ENCODE measurements at places on chromosomes 4 and X.
A peak's percentile ranks its signal among the peaks of the same experiment; 100 is the strongest.

- no peak for DNase-seq
Measured at GRCh38 chrX:9542761-9543111, 77.9 kb downstream of the TBL1X start.

DNA sequence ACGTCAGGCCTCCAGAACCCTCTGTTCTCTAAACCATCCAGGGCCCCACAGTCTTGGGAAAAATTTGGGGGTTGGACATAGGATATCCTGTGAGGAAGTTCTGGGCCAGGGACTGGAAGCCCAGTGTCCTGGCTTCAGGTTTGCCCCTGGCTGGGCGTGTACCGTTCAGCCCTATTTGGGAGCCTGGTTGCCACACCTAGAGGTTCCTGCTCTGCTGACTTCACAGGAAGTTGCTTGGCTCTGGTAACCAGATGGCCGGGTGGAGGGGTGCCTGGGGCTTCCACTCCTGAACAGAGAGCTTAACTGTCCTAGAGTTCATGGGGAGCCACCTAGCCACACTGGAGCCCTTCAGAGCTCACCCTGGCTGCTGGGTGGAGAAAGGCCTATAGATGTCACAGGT lies 1.1 kb downstream of the TAFAZZIN start:
- DNase-seq, result peak; percentile 32

DNA sequence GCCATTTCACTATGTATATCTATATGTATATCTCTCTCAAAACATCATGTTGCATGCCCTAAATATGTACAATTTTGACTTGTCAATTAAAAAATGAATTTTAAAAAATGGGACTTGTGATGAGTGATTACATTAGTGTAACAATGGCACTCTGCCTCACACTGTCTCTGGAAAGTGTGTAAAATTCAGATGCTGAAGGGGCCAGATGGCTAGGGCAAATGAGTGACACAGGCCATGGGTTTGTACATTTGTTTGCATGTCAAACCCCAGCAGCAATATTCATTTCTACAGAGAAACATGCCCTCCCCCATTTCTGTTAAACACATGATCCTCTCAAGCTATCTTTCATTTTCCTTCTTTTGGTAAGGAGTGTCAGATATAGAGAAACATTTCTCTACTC lies 8.1 kb downstream of the SCARB2 start:
- no peak for DNase-seq

DNA sequence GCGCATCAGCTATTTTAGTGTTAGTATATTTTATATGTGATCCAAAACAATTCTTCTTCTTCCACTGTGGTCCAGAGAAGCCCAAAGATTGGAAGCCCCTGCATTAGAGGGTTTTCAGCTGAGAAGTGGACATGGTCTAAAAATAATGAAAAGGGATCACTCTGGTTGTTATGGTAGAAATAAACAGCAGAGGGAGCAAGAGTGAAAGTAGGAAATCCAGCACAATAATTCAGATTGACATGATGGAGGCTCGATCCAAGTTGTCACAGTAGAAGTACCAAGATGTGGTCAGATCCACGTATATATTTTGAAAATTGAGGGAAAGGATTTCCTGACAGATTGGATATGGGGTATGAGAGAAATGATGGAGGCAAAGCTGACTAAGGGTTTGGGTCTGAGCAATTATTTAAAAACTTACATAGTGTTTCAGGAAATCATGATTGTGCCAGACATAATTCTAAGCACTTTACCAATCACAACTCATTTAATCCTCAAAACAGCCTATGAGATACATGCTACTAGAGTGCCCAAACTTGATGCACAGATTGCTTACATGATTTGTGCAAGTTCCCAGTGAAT lies 17.0 kb upstream of the TMEM144 start:
- no peak for DNase-seq

DNA sequence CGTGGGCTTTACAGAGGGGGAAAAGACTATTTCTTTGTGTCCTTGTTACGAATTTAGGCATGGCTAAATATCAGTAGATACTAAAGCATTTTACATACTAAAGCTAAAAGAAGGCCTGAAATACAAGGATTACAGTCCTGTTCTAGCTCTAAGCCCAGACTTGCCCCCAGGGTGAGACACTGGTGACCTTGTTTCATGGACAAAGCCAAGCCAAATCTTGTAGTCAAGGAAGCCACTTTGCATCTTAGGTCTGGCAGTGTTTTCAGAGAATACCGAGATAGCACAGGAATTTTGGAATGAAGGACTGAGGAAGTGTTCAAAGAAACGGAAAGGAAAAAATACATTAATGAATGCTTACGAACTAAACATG lies 733 bp upstream of the G3BP2 start:
- DNase-seq, result no peak

DNA sequence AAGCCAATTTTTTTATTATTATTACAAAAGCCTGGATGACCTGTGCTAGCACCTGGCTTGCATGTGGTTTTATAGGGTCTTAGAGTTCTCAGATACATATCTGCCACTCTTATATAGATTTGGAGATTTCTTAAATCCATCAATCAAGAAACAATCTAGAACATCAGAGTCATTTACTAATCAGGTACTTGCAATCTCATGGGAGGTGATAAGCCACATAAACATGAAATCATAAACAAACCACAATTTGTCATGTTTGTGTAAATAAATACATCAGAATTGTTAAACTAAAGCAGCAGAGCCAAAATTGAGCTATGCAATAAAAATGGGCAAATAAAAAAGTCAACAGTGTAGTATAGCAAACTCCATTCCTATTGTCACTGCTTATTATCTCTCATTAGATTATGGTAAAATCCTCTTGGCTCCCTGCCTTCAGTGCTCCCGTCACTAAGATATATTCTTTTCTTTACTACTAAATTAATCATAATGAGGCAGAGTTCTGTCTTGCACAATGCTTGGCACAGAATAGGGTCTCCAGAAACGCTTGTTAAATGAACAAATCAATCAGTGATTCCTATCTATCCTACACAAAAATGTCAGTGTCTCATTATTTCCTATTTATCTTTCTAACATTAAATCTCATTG lies 108.7 kb upstream of the TTC29 start:
- no peak for DNase-seq

GRCh38 chr4:89161841-89162240 lies 50.5 kb downstream of the TIGD2 start:
- DNase-seq, result no peak

DNA sequence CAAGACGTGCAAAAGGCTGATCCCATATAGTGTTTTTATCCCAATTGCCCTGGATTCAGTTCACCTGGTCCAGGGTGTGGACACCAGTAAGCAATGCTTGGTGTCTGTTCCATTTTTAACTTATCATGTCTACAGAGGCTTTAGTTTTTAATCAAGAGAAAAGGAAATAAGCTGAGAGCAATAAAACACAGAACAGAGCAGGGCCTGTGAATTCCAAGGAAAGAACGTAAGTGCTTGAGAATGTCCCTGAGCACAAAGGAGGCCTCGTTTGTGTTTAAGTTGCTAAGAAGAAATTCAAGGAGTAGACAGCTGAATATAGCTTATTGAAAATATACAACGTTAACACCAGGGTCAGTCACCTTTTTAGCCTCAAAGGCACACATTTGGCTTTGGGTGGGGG lies 191.3 kb downstream of the GPC3 start:
- DNase-seq, result no peak

GRCh38 chr4:140756319-140757231 lies at the start of gene TBC1D9:
Gene TBC1D9, minus strand, starts transcription at chr4:140756385. Its CDS starts 340 bp downstream, at chr4:140756045.
- DNase-seq, result no peak

DNA sequence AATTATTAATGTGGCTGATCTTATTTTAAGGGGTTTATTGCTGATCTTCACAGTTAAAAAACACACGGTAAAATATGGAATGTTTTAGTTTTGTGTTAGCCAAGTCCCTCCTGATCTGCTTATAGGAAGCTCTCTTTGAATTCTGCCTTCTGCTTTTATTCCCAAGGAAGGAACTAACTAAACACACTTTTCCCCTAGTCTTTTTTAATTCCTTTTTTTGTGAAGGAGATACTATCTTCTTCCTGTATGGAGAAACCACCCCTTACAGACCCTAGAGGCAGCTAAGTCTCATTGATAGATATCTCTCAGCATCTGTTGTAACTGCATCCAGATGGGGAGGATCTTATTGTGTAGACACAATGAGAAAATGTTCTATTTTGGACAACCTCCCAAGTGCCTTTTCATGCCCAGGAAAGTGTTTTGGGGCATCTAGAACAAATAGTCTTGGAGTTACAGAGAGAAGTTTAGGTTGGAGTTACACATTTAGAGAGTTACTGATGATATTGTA lies 64.4 kb downstream of the AFF1 start:
- DNase-seq, result no peak

DNA sequence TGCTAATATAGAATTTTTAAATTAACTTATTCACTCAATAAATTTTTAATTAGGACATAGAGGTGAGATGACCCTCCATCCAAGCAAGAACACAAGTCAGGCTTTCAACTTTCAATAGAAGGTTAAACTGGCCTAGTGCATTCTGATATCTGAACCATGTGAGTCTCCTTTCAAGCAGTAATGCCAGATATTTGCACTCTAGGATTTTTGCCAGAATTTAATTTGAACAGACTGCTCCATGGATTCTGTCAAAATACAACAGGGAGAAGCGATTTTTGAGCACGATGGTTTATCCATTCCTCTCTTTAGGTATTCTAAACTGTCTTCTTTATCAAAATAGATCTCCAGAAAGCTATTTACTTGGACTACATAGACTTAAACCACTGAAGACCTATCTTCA lies 72.0 kb upstream of the DCLK2 start:
- no peak for DNase-seq

- no peak for DNase-seq
Measured at GRCh38 chr4:186307916-186308315, 41.9 kb downstream of the F11 start.

DNA sequence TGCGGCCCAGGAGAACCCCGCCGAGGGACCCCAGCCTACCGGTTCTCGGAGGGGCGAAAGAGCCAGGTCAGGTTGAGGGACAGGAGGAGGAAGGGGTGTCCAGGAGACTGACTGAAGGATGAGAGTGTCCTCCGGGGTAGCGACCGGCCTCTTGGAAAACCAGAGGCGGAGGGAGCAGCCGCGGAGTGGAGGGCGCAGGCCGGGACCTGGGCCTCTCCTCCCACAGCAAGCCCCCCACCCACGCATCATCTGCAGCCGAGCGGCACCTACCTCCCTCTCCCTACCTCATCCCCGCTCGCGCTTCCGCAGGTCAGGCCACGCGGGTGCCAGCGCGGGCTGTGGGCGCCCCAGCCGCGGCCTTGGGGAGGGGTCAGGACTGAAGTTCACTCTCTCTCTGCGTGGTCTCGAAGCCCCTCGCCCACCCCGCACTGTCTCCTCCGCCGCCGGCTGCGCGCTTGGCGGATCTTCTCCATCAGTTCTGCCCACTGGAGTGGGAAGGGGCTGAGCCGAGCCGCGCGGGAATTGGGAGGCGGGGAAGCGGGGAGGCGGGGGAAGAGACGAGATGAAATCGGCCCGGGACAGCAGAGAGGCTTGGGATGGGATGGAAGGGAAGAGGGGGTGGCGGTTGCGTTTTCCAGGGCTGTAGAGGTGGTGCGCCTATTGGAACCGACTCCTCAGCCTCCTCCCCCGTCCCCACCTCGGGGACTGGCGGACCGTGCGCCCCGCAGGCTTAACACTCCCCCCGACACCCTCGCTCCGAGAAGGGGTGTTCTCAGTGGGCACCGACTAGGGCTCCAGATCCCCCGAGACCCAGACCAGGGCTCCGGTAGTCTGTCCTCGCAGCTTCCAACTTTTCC lies 1.8 kb downstream of the NLGN4X start:
- no peak for DNase-seq

DNA sequence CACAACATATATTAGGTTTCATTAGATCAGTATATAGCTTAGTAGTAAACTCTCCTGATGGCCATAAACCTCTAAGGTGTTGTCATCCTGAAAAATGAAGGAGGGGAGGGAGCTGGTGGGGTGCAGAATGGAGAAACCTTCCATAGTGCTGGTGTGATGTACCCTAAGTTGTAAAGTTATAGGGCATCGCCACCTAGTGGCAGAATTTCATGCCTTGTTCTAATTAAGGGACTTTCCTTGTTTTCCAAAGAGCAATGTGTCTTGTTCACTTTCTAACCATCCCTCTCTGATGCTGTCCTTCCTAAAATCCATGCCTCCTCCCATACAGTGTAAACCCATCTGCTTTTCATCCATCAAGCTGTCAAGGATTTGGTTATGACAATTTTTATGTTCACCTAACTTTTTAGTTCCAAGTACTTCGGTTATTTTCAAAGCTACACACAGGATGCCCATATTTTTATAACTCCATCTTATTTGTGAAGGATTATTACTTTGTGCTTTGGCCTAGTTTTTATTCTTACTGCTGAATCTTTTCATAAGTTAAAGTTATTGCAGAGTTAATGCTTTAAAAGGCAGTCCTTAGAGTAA lies 4.5 kb downstream of the NBDY start:
- peak; percentile 27 for DNase-seq

DNA sequence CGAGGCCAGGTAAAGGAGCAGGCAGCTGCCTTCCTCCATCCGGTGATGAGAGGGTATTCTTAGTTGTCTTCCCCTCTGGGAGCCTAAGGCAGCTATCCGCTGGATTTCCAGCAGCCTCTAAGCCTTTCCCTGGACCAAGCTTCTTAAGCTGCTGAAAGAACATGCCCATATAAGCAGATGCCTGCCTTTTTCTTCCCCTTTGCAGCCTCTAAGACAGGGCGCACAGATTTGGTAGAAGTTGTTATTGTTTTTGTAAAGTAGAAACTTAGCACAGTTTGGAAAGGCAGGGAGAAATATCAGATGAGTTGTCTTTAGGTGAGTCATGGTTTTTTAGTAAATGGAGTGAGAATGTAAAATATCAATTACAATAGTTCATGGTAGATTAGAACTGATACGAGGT lies 210.8 kb downstream of the ARHGAP10 start:
- no peak for DNase-seq

- no peak for DNase-seq
Measured at GRCh38 chr4:18980516-18981233, 959.1 kb upstream of the LCORL start.

DNA sequence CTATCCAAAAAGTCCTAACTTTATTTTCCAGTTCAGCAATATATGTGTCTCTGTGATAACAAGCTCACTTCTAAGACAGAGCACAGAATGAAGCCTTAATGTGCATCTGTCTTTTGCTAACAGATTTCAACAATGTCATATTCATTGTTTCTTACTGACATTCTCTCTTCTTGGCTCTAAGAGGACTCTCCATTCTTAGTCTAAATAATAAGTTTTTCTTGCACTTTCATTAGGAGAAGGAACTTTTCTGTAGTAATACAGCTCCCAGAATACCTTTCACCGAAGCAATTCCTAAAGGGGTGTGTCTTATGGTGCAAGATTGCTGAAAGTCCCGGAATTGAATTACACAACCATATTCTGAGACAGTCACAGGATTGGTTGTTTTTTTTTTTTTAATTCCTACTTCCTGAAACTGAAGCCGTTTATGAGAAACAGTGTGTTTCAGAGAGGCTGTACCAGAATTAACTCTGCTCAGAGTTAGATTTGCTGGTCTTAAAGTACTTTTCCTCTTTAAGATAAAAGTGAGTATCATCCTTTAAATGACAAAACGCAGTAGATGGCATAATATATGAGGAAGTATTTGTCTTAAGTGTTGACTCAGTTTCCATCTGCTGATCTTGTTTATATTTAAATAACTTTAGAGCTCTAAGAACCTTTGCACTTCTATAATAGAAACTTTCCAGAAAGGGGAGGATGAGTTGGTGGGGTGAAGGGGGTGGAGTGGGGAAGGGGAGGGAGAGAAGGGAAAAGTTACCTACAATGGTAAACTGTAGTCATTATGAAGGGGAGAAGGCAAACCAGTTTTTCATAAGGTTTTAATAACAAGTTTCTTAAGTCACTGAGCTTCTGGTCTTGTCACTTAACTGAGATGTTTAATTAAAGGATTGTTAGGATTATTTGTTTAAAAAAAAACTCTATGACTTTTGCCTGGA lies at the start of gene ALPK1:
TSS of gene ALPK1 (plus strand) at position 421 of the 932 bp plus-strand sequence.
- no peak for DNase-seq
